Activated T-helper 9 cell treated with anti-CD3 and anti-CD28 coated beads, Interleukin-2, amount 50 U/mL, for 16 hours (primary cell): ENCODE measurements at places on chromosomes 7 and 10.

DNA sequence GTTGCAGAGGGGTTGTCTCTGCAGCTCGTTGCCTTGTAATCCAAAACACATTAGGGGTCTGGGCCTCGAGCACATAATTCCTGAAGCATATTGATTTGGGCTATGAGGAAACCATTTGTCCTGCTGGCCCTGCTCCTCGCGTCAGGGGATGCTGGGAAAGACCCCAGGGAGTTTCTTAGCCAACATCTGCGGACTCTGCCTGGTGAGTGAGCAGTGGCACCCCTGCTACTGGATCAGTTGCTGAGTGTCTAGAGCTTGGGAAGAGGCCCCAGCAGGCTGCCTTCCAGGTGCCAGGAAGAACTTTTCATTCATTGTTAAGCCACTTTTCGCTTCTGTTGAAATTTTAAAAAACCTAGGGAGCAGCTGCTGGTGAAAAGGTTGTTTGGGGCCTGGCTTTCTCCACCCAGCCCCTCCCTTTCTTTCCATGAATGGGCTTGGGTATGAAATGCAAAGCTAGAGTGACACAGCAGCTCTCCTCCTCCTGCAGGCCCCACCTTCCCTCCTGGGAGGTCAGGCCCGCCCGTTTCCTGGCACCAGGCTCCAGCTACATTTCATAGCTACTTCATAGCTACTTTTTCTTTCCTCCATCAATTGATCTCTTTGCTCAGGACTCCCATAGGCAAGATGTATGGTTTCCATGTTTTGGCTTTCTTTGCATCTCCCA is 26.8 kb downstream of the TACR2 start:
- no peak for DNase-seq

GRCh38 chr7:30422922-30423321 is 55.7 kb downstream of the NOD1 start:
- DNase-seq, result no peak

- DNase-seq, result no peak
Measured at GRCh38 chr7:108794466-108794865, 224.8 kb downstream of the DNAJB9 start.

GRCh38 chr10:123165445-123166072 is 11.4 kb downstream of the BUB3 start:
- no peak for DNase-seq
